ENCODE measurements at places on chromosomes 5 and 9. TPM values are rescaled to one million over a fixed set of nuclear protein-coding genes. Genes with fewer than 3 reads are reported as not detected.

- no peak for DNase-seq
Observed at GRCh38 chr5:65840071-65840470, 86.3 kb upstream of the ERBIN start.

GRCh38 chr5:167014401-167015056, 1276.9 kb upstream of the WWC1 start:
- no peak for DNase-seq

DNA sequence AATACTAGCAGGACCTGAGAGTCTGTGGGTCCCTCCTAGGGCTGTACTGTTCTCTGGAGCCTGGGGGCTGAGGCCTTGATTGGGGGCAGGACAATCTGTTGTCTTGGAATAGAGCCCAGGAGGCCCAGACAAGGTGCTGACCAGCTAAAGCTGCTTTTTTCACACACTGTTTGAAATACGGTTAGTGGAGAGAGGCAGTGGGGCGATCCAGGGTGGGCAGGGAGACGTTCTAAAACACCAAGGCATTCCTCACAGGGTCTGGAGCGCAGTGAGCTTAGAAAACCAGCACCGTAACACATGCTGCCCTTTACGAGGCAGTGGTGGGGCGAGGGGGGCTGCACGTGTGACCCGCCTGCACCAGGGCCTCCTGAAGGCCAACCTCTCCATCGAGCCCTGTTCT, 55.1 kb downstream of the EHMT1 start:
- no peak for DNase-seq

DNA sequence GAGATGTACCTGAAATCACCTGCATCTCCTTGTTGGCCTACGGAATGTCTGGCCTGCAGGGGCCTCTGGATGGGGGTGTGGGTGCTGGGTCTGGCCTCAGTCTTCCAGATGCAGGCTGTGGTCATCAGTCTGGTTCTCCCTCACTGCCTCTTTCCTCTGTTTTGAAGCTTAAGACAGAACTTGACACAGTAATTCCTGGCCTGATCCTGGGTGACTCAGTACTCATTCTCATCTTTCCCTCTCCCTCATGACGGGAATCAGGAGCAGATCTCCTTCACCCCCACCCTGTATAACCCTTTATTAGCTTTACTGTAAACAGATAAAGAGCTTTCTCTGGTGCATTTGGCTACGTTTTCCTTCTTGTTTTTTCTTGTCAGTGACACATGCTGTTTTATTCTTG, 89.3 kb upstream of the ADAMTS16 start:
- DNase-seq = no peak

- DNase-seq = no peak
Observed at GRCh38 chr5:117195076-117195475, 620.5 kb upstream of the SEMA6A start.

DNA sequence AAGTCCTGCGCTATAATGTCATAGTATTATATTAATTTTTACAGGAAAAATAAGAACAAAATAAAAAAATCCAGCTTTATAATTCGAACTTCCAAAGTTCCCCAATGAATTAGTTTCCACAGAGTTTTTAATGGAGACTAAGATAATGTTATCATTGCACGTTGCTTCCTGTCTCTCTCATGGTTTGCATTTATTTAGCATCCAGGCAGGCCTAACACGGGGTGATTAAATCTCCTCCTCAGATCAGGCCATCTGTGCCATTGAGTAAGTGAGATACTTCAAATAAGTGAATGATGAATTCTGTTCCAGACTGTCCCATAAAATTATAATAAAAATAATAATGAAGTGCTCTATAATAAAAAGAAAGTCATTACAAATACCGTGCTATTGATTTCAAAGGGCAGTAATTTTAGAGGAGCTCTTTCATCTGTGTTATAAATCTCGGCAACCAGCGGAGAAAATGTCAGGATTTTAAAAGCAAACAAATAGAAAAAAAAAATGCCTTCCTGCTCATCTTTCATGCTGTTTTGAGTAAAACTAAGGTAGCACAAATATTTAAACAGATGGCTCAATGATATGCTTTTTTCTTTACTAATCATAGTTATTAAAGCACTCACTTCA, 570.6 kb upstream of the ZNF608 start:
- DNase-seq = no peak

DNA sequence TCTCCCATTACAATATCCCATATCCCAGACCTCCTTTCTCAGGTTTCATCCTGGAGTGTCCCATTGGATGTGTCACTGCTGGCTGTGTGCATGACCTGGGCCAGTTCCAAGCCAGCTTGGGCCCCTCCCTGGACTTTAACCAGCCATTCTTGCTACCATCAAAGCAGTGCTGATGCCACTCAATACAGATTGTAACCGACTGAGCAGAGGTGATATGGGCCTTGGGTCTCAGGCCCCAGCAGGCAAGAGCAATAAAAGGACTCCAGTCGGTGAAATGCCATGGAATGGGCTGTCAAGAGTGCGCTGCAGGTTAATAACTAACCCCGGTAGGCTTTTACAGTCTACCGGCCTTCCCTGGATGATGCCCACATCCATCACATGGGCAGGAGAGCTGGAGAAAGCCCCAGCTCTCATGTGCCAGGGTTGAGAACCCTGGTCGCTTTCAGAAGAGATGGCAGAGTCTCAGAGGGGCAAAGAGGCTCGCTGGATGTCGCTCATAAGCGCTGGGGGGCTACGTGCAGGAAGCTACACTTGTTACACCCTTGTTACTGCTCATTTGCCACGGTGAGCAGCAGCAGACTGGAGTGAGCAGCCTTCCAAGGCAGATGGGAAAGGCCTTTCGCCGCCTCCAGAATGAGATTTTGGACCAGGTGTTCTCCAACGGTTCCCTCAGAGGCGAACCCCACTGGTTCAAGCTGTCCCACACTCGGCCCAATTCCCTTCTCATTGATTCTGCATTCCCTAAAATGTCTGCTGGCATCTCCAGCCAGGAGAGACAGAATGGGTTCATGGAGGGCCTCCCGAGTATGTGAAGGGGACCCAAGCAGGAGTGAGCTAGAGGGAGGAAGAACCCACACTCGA, 13.2 kb downstream of the EPB41L4B start:
- DNase-seq = no peak

GRCh38 chr5:156375895-156376495, 49.0 kb downstream of the SGCD start:
- no peak for DNase-seq

- no peak for DNase-seq
Observed at GRCh38 chr9:69476016-69476415, 151.0 kb downstream of the ENTREP1 start.

- DNase-seq = no peak
Observed at GRCh38 chr9:100204796-100205195, 105.8 kb downstream of the INVS start.

- DNase-seq = no peak
Observed at GRCh38 chr5:141858079-141858765, 20.0 kb downstream of the PCDH1 start.

GRCh38 chr5:111313017-111313724, 89.0 kb downstream of the CAMK4 start:
- DNase-seq = no peak

DNA sequence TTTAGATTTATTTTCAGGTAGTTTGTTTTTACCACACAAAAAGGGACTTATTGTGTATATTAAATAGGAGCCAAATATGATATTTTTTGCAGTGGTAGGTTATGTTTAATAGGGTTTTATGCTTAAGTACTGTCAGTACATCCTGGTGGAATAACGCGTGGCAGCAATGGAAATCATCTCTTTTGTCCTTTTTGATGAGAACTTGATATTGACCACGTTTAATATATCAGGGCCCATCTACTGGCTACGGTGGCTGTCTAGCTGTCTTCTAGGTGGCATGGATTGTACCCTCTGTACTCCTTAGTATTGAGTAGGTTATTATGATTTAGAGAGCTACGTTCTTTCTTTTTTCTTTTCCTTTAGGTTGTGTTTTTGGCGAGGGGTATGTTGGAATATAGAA, 2.6 kb downstream of the BASP1 start:
- DNase-seq = no peak

GRCh38 chr9:35695943-35696401, 6.2 kb upstream of the TPM2 start:
- DNase-seq = no peak

DNA sequence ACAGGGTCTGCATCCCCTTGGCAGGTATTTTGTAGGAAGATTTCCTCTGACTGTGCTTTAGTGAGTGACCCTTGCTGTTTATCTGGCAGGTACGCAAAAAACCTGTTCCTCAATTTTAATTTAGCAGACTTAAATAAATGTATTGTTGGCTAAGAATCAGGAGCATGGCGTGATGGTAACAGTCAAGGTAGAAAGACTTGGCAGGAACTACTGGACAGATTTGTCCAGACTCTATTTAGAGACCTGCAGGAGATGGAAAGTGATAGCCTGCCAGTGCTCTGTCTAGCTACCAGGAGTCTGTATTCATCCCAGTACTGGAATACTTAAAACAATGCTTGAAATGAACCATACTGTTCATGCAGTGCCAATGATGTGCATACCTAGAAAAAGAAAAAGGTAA, 78.8 kb upstream of the MAST4 start:
- DNase-seq = no peak

DNA sequence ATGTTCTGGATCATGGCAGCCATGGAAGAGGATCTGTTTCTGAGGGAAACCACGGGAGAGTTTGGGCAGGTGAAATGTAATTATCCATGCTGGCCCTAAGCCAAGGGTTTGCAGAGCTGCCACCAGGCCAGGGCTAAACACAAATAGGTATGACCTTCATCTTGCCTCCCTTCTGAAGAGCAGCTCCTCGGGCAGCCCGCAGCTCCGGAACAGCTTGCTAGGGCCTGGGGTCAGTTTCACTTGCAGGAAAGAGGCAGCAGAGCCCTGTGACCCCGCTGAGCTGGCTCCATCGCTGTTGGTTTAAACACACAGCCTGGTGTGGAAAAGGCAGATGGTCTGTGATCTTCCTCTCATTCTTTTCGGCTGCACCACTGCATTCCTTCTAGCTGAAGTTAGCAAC, 141.4 kb downstream of the TMEM38B start:
- no peak for DNase-seq

- DNase-seq = no peak
Observed at GRCh38 chr9:7370381-7370780, 429.2 kb downstream of the DMAC1 start.

GRCh38 chr5:168647083-168647482, 67.9 kb upstream of the PANK3 start:
- DNase-seq = no peak

DNA sequence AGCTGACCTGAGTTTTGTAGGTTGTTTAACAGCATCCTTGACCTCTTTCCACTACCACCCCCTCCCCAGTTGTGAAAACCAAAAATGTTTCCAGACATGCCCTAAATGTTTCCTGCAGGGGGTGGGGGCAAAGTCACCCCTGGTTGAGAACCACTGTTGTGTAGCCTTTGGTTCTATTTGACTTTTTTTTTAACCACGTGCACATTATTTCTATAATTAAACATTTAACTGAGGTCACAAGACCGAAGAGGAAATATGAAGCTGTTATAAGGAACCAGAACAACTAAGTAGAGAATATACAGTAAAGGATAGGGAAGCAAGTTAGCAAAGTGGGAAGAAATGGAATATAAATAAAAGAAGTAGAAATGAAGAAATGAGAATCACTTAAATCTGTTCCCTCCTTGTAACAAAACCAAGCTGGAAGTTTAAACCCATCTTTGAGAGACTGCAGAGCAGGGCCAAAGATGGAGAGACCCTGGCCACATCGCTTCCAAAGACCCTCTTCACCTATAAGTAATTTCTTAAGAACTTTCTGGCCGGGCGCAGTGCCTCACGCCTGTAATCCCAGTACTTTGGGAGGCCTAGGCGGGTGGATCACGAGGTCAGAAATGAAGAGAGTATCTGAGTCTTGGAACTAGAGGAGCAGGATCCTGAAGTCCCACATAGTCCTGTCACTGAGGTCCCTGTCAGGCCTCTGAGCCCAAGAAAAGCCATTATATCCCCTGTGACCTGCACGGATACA, 14.4 kb downstream of the SIT1 start:
- no peak for DNase-seq

DNA sequence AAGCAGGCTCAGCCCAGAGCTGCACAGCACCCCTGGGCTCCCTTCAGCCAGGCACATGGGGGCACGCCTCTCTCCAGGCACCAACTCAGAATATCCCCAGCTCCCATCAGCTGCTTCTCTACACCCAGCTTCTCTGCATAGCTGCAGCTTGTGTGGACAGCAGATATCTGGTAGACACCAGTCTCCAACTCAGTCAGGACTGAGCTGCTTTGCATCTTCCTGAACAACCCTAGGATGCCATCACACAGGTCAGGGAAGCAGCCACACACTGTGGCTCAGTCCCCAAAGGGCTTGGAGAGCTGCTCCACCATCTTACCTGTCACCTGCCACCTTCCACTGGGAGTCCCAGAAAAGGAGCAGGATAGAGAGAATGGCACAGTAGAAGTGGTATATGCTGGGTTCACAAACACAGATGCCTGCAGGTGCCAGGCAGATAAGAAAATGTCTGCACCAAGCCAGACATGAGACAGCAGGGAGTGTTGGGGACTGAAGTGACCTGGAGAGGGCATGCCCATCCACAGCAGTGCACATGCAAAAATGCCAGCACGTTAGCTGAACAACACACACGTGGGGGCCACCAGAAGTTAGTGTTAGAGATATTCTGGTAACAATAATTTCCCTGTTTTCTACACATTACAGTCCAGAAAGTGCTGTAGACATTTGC, 42.0 kb downstream of the THBS4 start:
- DNase-seq = no peak

DNA sequence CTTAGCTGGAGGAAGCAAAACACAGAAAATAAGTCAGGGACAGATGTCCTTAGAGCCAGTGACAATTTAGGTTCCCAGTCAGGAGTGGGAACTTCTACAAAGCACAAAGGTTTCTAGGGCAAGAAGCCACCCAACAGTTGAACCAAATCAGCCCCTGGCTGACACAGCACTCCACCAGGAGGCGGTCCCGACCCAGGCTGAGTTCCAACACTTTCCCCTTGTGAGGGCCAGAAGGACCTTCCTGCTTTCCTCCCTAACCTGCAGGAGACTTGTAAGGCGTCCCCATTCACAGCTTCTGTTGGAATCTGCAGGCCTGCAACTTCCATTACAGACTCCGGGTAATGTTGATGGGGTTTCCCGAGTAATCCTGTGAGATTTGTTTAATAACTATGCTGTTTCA, 416.4 kb upstream of the IRX1 start:
- DNase-seq = no peak

Gene SCGB3A2
- total RNA-seq = not detected

Gene PCDHA11
- total RNA-seq = not detected

Gene ZNF366
- total RNA-seq = 3.7 TPM

Gene DRD1
- total RNA-seq = 0.05 TPM

Gene GLRA1
- not detected for total RNA-seq

Gene SEPTIN8
- 45.2 TPM for total RNA-seq

Gene TMEM215
- not detected for total RNA-seq

Gene NDUFB6
- total RNA-seq = 113 TPM

Gene PHF24
- 0.57 TPM for total RNA-seq

Gene DOCK2
- 4.6 TPM for total RNA-seq

Gene RABL6
- 66.4 TPM for total RNA-seq

Gene OMD
- total RNA-seq = 6.5 TPM

Gene ST8SIA4
- 4.6 TPM for total RNA-seq

Gene GRM6
- not detected for total RNA-seq

All from cardiac septum (tissue), 1 donor.